ENCODE measurements at places on chromosomes 13 and 19.

DNA sequence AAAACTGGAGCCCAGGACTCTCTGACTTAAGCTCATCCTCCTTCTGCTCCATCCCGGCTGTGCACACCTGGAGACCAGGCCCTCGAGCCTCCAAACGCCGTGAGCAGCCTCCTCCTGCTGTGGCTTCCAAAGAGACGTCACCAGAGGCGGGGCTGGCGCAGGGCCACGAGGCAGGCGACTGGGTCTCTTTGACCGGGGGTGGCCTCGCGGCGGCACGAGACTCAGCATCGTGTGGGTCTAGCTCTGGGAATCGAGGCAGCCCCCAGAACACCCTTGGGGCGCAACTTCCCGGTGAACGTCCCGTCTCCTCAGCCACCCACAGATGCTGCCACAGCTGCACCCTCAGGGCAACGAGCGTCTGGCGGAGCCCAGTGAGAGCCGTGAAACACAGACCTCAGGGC lies 22.8 kb downstream of the RASA3 start:
- peak; percentile 50 for DNase-seq

DNA sequence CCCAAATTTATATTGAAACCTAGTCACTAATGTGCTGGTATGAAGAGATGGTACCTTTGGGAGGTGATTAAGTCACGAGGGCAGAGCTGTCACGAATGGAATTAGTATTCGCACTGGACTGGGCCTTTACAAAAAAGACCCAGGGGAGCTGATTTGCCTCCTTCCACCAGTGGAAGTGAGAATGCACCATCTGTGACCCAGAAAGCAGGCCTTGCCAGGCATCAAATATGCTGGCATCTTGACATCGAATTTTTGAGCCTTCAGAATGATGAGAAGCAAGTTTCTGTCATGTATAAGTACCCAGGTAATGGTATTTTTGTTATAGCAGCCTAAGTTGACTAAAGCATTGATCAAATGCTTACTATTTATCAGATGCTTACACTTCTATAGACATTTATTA lies 373.6 kb downstream of the FGF14 start:
- DNase-seq: no peak

DNA sequence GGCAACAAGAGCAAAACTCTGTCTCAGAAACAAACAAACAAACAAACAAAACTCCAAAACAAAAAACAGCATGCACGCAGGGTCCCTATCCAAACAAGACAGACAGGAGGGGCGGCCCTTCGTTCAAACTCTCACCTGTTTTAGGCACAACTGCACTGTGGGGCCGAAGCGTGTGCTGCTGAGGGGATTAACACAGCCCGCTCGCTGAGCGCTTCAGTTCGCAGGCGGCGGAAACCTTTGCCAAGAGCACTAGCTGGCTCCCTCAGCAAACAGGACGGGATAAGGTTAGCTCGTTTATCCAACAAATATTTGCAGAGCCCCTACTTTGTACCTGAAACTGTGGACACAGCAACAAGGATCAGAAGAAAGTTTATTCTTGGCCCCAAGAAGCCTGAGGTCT lies 1.6 kb upstream of the ADPRHL1 start:
- DNase-seq: no peak

DNA sequence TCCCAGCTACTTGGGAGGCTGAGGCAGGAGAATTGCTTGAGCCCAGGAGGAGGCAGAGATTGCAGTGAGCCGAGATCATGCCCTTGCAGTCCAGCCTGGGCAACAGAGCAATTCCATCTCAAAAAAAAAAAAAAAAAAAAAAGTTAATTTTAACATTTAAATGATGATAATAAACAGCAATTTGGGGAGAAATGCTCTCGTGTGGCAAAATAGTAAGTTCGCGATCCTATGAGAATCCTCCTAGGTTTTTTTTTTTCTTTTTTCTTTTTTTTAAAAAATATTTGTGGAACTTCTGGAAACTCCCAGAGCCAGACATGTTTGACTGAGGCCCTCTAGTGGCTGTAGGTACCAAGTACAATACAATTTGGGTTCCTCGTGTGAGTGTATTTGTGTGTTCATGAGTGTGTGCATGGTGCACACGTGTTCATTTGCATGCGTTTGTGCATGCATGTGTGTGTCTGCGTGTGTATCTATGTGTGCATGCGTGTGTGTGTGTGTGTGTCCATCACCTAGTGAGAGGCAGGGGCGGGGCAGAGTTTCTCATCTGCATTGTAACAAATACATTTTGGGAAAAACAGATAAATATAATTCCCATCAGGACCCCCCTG lies 31.2 kb downstream of the TMPRSS9 start:
- peak; percentile 27 for DNase-seq

DNA sequence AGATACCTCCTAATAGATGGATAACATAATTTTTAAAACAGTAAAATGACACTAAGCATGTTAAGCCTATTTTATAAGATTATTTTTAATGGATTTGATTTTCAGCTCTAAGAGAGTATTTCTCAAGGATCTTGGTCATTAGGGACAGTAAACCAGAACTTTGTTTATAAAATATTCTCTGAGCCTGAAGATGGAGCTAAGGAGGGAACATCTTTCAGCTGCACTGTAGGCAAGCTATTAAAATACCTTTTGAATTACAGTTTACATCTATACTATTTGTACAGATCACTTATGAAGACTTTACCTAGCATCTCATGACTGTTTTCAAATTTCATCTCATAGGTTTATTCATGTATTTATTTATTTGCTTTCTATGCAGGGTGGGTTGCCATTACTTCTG lies 345.3 kb downstream of the MYO16 start:
- DNase-seq: no peak

GRCh38 chr19:20787786-20788185 lies 11.7 kb downstream of the ZNF66 start:
- no peak for DNase-seq

GRCh38 chr19:33125929-33126388 lies 6.0 kb upstream of the WDR88 start:
- DNase-seq: peak; percentile 18

GRCh38 chr13:31891472-31891871 lies 140.1 kb upstream of the FRY start:
- no peak for DNase-seq

DNA sequence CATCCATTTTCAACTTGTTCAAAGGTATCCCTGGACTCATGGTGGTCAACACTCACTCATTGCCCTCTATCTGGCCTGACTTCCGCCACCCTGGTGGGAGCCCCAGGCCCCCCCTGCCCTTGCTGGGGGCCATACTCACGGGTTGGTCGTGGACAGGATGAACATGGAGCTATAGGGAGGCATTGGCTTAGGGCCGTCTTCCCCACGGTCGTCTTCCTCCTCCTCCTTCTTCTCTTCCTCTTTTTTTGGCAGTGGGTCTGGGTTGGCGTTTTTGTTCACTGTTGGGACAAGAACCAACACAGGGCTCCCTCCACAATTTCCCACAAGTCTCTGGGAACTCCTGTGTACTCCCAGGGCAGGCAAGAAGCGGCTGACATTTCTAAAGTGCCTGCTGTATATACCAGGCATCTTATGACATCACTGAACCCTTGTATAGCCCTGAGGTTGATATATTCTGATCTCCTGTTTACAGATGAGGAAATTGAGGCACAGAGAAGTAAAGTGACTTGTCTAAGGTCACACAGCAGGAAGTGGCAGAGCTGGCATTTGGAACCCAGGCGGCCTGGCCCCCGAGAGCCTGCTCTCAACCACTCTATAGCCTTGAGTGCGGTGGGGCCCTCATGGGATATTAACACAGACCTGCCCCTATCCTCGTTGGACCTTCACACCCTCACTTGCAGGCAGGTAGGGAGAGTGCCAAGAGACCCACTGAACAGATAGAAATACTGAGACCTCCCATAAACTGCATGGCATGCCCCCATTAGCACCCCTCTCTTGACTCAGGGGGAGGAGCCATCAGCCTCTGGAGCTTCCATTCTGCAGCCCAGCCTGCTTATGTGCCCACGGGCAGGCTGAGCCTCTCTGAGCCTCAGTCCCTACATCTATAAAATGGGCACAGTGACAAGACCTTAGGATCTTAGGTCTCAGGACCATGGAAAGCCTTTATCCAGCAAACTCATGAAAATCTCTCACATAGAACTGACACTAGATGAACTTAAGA lies 135.0 kb downstream of the IER2 start:
- no peak for DNase-seq

- DNase-seq: no peak
Observed at GRCh38 chr13:110312339-110313031, 5.4 kb downstream of the COL4A2 start.

GRCh38 chr19:32570081-32570785 lies 10.8 kb upstream of the PDCD5 start:
- DNase-seq: peak; percentile 31

GRCh38 chr19:18364826-18365528 lies 21.0 kb upstream of the GDF15 start:
- DNase-seq: no peak

GRCh38 chr13:30323524-30323923 lies 16.2 kb upstream of the KATNAL1 start:
- no peak for DNase-seq

All from stimulated activated CD4-positive, alpha-beta T cell treated with anti-CD3 and anti-CD28 coated beads, Interleukin-1b, Interleukin-23, amount 100 ng/mL, for 4 hours (primary cell).